Cardiac ventricle fibroblast (primary cell): ENCODE measurements at places on chromosomes 3 and 15. TPM values are rescaled to one million over a fixed set of nuclear protein-coding genes. Genes with fewer than 3 reads are reported as not detected.

Gene C3orf22
- not detected in 2 replicates for total RNA-seq

Gene MST1R
- 0.34 TPM in 1 of 2 replicates, not detected in the other for total RNA-seq

Gene FEZF2
- total RNA-seq = not detected in 2 replicates

Gene KBTBD8
- 0.24 and 0.31 TPM in 2 replicates for total RNA-seq

Gene CIDEC
- 32.9 and 37.6 TPM in 2 replicates for total RNA-seq

Gene VIPR1
- total RNA-seq = 0.31 TPM in 1 of 2 replicates, not detected in the other

Gene GOLGA8O
- total RNA-seq = 1.6 TPM in 1 of 2 replicates, not detected in the other

Gene PDCD10
- 33.4 and 37.6 TPM in 2 replicates for total RNA-seq

Gene TRH
- not detected in 2 replicates for total RNA-seq

Gene GPR171
- not detected in 2 replicates for total RNA-seq

Gene C3orf49
- total RNA-seq = not detected in 2 replicates

Gene ZCWPW2
- total RNA-seq = 0.68 and 0.94 TPM in 2 replicates

Gene DCP1A
- total RNA-seq = 12.9 and 14.3 TPM in 2 replicates

Gene MME
- 82.5 and 84.4 TPM in 2 replicates for total RNA-seq
